ENCODE measurements at places on chromosomes 5 and 9.

- peak; percentile 95 for DNase-seq
Measured at GRCh38 chr5:96177303-96177869, 215.7 kb upstream of the ELL2 start.

DNA sequence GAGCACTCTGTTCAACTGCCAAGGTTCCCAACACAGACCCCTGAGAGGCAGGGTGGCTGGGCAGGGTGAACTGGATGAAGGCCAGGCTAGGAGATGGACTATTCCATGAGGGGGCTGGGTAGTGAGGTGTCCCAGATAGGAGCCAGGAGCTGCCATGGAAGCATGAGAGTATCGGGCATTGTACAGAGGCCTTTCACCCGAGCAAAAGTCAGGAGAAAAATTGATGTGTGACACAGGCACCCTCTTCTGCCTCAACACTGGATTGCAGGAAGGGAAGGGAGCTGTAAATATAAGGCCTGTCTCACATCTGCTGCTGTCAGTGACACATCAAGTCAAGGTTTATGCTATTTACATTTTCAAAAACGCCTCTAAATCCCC is 74.6 kb downstream of the UBAP1 start:
- peak; percentile 43 for DNase-seq

GRCh38 chr9:135523521-135524129 is 2.4 kb downstream of the LCN1 start:
- DNase-seq: no peak

- DNase-seq: no peak
Measured at GRCh38 chr9:124365036-124365435, 50.2 kb downstream of the PSMB7 start.

GRCh38 chr5:56356121-56356835 is 123.1 kb upstream of the ANKRD55 start:
- peak; percentile 99 for DNase-seq

GRCh38 chr9:110351009-110351467 is 13.4 kb upstream of the TXNDC8 start:
- peak; percentile 37 for DNase-seq

DNA sequence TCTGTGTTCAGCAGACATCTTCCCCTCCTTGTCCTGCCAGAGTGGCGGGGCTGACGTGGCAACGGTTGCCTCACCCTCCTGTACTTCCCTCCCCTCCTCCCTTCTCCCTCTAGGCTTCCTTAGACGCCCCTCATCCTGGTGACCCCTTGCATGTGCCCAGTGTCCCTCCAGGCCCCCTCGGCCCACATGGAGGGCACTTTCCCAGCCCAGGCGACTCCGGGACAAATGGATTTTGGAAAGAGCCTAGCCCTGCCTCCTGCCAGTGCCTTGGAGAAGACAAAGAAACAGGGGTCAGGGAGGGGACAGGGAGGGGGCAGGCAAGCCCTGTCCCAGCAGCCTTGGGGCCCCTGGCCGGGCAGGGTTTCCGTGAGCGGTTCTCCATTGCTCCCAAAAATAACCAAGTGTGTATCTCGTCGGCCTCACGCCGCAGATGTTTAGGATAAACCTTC is 38.3 kb upstream of the NEURL1B start:
- DNase-seq: no peak

DNA sequence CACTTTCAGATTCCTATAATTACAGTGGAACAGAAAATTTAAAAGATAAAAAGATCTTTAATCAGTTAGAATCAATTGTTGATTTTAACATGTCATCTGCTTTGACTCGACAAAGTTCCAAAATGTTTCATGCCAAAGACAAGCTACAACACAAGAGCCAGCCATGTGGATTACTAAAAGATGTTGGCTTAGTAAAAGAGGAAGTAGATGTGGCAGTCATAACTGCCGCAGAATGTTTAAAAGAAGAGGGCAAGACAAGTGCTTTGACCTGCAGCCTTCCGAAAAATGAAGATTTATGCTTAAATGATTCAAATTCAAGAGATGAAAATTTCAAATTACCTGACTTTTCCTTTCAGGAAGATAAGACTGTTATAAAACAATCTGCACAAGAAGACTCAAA is 29.5 kb downstream of the ZFYVE16 start:
- no peak for DNase-seq

- peak; percentile 44 for DNase-seq
Measured at GRCh38 chr9:37908698-37909186, 4.8 kb upstream of the SLC25A51 start.

DNA sequence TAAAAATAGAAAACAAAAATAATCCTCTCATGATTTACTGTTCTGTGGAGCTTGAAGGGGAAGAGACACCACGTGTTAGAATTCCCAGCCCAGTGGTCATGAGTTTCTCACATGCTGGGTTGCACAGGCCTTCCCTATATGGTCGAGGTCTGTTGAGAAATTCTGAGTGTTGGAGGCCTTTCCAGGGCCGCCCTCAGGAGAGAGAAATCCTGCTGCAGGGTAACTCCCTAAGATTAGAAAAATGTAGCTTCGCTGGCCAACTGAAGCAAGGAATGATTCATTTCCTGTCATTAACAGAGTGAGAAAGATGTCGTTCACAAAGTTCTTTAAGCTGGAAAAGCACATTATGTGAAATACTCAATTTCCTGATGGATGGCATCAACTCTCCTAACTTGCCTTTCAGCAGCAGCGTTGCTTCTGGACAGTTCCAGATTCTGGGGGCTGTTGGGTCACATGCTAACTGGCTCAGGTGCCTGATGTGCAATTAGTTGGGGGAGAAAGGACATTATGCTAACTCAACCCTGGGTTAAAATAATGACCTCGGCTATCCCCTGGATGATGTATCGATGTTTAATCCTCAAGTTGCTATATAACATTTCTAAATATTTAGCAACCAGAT is 104.8 kb upstream of the CD180 start:
- peak; percentile 95 for DNase-seq

- no peak for DNase-seq
Measured at GRCh38 chr9:126684345-126684744, 70.6 kb downstream of the LMX1B start.

- peak; percentile 63 for DNase-seq
Measured at GRCh38 chr9:33988219-33988890, 60.3 kb downstream of the UBAP2 start.

DNA sequence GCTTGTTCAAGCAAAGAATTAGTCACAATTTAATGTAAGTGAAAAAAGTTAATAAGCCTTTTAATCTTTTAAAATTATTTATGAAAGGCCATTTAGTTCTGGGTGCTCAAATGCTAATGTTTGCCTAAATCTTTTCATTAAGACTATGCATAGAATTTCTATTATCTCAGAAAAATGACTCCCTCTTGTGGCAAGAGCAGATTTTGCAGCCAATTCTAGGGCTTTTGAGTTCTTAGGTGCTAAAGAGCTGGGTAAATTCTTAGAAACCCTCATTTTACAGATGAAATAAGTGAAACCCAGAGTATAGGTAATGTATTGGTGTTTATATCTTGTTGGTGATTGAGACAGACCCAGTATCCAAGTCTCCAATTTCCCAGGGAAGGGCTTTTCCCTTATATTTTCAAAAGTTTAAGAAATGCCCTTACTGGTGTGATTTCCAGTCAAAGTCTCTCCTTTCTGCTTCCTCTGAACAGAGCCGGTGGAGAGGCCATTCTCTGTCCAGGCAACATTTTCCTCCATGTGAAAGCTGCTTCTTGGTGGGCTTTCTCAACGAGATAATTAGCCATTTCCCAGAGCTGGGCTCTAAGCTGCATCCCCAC is 24.1 kb upstream of the PCSK5 start:
- peak; percentile 56 for DNase-seq

DNA sequence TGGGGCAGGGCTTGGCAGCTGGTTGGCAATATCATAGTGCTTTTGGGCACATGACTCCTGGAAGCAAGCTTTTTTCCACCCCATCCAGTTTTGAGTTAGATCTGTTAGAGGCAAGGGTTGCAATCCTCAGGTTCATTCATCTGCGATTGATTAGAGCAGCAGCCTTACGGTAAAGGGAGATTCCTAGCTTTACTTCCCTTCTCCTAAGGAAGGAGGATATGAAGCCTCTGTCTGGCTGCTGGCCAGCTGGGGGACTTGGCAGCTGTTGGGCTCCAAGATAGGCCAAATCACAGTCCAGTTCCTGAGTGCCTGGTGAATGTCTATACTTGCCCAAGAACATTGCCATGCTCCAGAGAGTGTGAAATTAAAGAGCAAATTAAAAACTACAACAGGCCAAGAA is 113.4 kb upstream of the CCNH start:
- no peak for DNase-seq

GRCh38 chr5:33067291-33067690 is 356.2 kb downstream of the NPR3 start:
- DNase-seq: peak; percentile 56

GRCh38 chr9:109378316-109378715 is 57.5 kb upstream of the EPB41L4B start:
- no peak for DNase-seq
